CD14-positive monocyte (primary cell): ENCODE measurements at places on chromosomes 7 and 10. TPM values are rescaled to one million over a fixed set of nuclear protein-coding genes. Genes with fewer than 3 reads are reported as not detected.

ARPC1B gene
- polyA plus RNA-seq = 1,179 and 2,105 TPM in 2 replicates

MAD1L1 gene
- polyA plus RNA-seq = 22.0 TPM

SPDYE3 gene
- polyA plus RNA-seq = 0.58 TPM

KIAA1217 gene
- not detected in 2 replicates for polyA plus RNA-seq

FANK1 gene
- polyA plus RNA-seq = not detected

STEAP2 gene
- not detected in 2 replicates for polyA plus RNA-seq

GFRA1 gene
- not detected for polyA plus RNA-seq

TSC22D4 gene
- polyA plus RNA-seq = 91.5 and 140 TPM in 2 replicates

SMKR1 gene
- not detected in 2 replicates for polyA plus RNA-seq

LRRC61 gene
- polyA plus RNA-seq = 1.4 and 1.6 TPM in 2 replicates

AGAP9 gene
- 0.24 TPM for polyA plus RNA-seq

FOXP2 gene
- polyA plus RNA-seq = not detected

C7orf33 gene
- 0.05 TPM in 1 of 2 replicates, not detected in the other for polyA plus RNA-seq

GRCh38 chr10:117972168-117972837 is 74.4 kb downstream of the RAB11FIP2 start:
- DNase-seq = no peak
- no peaks in the 10 kb centered on the region for H3K36me3 ChIP-seq
- no peak overlapping the region for H3K27ac ChIP-seq
- no peak overlapping the region for H3K4me3 ChIP-seq
- H3K27me3 ChIP-seq = peaks cover 2% of the 10 kb centered on the region
- no peaks in the 10 kb centered on the region for H3K4me1 ChIP-seq

GRCh38 chr7:44707558-44708230 is 41.0 kb upstream of the ZMIZ2 start:
- no peak overlapping the region for H3K27ac ChIP-seq
- no peaks in the 10 kb centered on the region for H3K27me3 ChIP-seq
- H3K36me3 ChIP-seq = peaks cover 64% of the 10 kb centered on the region

DNA sequence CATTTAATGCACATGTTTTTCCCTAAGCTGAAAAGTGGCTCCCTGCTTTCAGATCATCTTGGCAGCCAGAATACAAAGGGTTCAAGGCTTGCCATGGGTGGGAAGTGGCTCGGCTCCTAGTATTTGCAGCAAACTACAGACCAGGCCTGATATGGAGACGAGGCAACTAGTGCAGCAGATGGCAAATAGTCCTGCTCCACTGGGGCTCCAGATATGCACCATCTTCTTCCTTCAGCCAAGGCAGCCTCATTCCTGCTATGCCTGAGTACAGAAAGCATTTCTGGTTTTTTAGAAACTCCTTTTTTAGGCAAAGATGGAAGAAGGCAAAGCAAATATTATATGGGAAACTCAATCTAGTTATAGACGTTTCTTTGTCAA is 23.9 kb downstream of the LRRC4 start:
- H3K4me3 ChIP-seq = no peak overlapping the region
- DNase-seq = no peak
- H3K27ac ChIP-seq = no peak overlapping the region
- peaks cover 71% of the 10 kb centered on the region for H3K36me3 ChIP-seq
- H3K27me3 ChIP-seq = no peaks in the 10 kb centered on the region

DNA sequence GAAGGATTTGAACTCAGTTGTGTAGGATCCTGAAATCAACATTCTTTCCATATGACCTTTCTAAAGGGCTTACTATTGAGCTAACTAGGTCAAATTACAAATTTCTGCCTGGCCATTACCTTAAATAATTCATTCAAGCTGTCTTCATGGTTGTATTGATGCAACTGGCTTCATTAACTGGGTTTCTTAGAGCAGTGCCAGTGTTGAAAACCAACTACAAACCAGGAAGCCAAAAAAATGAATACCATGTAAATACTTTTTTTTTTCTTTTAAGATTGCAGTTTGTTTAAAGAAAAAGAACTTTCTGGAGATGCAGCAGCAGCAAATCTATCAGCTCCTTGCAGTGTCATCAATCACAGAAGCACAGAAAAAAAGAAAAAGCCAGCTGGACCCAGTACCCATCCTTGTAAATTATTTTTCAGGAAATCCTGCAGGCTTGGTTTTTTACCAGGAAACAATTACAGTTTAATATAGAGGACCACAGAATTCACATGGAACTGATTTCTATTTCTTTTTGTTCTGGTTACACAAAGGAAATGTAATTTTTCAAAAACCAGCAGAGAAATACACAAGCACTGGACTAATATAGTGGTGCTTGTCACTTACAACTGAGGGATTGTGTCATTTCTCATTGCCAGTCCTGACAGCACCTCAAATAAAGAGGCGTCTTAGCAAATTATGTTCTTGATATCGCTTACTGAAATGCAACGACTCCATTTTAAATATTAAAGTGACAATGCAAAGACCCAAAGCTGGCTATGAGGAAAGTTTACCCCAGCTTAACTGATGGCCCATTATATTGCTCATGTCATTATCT is 131.9 kb downstream of the TMEM26 start:
- H3K4me3 ChIP-seq = no peak overlapping the region
- no peak overlapping the region for H3K27ac ChIP-seq
- no peaks in the 10 kb centered on the region for H3K27me3 ChIP-seq
- no peaks in the 10 kb centered on the region for H3K36me3 ChIP-seq
- no peaks in the 10 kb centered on the region for H3K4me1 ChIP-seq
- DNase-seq = no peak

DNA sequence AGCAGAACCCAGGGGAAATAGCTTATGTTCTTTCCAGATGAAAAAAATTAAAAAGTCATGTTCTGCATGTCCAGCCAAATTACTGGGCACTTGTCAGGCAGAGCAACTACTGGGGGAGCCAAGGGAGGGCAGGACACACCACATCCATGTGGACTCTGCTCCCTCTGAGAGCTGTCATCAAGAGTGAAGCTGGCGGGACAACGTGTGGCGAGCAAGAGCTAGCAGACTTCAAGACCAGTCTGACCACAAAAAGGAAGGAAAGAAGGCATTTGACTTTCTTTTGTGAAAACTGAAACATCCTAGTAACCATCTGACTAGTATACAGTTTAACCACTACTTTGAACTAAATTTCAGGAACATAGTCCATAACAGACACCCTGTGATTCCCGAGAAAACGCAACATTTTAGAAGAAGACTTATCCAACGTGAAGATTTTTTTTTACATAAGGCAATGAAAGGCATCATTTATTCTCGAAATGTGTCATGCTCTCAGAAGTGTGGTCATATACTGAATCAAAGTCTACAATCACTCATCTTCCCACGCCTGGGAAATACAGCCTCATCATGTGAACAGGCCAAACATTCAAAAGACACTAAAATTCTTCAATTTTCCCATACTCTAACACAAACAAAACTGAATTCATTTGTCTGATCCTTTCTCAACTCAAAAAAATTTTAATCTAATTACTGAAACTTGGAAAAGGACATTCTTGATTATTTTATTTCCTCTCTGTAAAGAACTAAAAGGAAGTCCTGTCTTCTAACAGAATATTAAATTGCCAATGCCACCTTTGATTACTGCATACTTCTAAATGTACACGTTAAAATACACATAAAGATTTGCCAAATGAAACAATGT is 15.5 kb downstream of the CYTH3 start:
- H3K4me1 ChIP-seq = peaks cover 12% of the 10 kb centered on the region
- H3K27me3 ChIP-seq = no peaks in the 10 kb centered on the region
- DNase-seq = peak; percentile 34
- H3K36me3 ChIP-seq = no peaks in the 10 kb centered on the region

DNA sequence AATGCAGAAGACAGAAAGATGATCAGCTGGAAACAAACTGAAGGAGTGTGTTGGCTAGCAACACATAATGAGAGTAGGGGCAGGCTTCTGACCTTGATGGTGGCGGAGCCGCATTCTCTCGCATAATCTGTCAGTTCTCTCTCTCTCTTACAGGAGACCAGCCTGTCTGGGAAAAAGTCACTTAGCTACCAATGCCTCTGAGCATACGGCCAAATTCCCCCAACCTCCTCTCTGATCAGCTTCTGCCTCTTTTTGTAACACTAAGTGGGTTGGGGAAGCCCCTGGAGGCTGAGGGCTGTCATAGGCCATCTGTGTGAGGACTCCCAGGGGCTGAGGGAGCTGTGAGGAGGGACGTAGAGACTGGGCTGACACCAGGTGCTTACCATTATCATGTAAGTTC is 104.6 kb downstream of the HIPK2 start:
- H3K4me1 ChIP-seq = peaks cover 17% of the 10 kb centered on the region
- no peak for DNase-seq
- no peak overlapping the region for H3K4me3 ChIP-seq
- H3K27me3 ChIP-seq = no peaks in the 10 kb centered on the region
- H3K27ac ChIP-seq = no peak overlapping the region
- peaks cover 22% of the 10 kb centered on the region for H3K36me3 ChIP-seq

- DNase-seq = no peak
- no peaks in the 10 kb centered on the region for H3K36me3 ChIP-seq
- no peak overlapping the region for H3K27ac ChIP-seq
- no peaks in the 10 kb centered on the region for H3K27me3 ChIP-seq
- peaks cover 20% of the 10 kb centered on the region for H3K4me1 ChIP-seq
Measured at GRCh38 chr7:140297192-140297591, 101.1 kb downstream of the SLC37A3 start.

DNA sequence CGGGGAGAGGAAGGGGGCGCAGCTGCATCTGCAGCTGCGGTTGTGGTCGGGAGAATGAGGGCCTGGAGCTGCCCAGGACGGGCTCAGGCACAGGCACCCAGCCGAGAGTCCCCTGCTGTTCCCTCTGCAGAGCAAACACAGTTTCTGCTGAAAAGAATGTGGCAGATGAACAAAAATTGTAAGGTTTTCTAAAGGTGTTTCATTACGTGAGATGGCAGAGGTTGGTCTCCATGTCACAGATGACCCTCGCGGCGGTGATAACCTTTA is 456.2 kb downstream of the DNAJB6 start:
- no peaks in the 10 kb centered on the region for H3K36me3 ChIP-seq
- no peak overlapping the region for H3K4me3 ChIP-seq
- H3K4me1 ChIP-seq = no peaks in the 10 kb centered on the region
- no peak for DNase-seq
- no peaks in the 10 kb centered on the region for H3K27me3 ChIP-seq

- H3K27ac ChIP-seq = no peak overlapping the region
- DNase-seq = no peak
- no peaks in the 10 kb centered on the region for H3K27me3 ChIP-seq
- H3K4me1 ChIP-seq = no peaks in the 10 kb centered on the region
Measured at GRCh38 chr7:128881458-128882125, 18.9 kb downstream of the ATP6V1F start.

- DNase-seq = no peak
- peaks cover 69% of the 10 kb centered on the region for H3K36me3 ChIP-seq
- no peak overlapping the region for H3K4me3 ChIP-seq
- no peaks in the 10 kb centered on the region for H3K4me1 ChIP-seq
- H3K27me3 ChIP-seq = no peaks in the 10 kb centered on the region
Measured at GRCh38 chr10:125073996-125074395, 86.4 kb downstream of the CTBP2 start.

GRCh38 chr7:4073052-4073451 is 609.0 kb upstream of the FOXK1 start:
- no peaks in the 10 kb centered on the region for H3K27me3 ChIP-seq
- no peak overlapping the region for H3K4me3 ChIP-seq
- no peaks in the 10 kb centered on the region for H3K36me3 ChIP-seq
- no peak overlapping the region for H3K27ac ChIP-seq

DNA sequence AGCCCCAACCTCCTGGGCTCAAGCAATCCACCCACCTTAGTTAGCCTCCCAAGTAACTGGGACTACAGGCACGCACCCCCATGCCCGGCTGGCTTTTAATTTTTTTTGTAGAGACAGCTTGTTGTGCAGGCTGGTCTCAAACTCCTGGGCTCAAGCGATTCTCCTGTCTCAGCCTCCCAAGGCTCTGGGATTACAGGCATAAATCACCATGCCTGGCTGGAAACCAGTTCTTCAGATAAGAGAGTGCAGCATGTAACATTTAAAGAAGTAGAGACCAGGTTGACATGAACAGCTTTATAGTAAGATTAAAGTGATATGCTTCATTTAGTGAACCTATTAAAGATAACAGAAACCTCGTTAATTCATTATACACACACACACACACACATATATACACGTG is 167.9 kb upstream of the KAT6B start:
- H3K27me3 ChIP-seq = no peaks in the 10 kb centered on the region
- no peak for DNase-seq
- no peaks in the 10 kb centered on the region for H3K36me3 ChIP-seq
- no peaks in the 10 kb centered on the region for H3K4me1 ChIP-seq
- H3K27ac ChIP-seq = no peak overlapping the region

DNA sequence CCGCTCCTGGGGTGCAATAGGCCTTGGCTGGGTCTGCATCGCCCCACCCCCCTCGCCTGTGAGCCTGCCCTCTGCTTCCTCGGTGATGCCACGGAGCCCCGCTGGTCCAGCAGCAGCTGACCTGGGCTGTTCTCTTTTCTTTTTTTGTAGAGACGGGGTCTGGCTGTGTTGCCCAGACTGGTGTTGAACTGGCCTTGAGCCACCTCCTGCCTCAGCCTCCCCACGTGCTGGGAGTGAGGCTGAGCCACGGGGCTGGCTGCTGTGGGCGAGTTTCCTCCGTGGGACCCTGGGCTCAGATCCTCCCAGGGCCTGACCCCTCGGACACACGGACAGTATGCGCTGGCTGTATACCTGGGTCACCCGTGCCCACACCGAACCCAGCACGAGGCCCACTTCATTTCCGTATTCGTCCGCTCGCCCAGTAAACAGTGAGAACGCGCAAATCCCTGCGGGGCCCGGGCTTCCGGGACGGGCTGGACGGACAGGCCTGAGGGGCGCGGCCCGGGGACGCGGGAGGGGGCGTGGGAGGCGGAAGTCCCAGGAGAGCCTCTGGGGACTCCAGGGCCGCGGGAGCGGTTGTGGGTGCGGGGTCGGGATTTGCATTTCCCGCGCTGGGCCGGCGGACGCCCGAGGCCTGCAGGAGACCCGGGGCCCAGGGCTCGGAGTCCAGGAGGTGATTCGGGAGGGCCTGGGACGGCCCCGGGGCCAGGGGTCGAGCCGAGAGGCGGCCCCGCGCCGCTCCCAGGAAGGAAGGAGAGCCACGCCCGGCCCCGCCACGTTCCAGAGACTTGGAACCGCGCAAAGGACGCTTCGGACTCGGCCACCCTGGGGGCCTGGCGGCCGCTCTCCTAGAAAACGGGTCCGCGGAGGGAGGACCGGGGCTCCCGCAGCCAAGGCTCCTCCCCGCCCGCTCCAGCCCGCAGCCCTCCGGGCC is 57.7 kb upstream of the DNAJB6 start:
- DNase-seq = peak; percentile 41
- H3K36me3 ChIP-seq = no peaks in the 10 kb centered on the region
- H3K4me1 ChIP-seq = peaks cover 59% of the 10 kb centered on the region
- H3K27me3 ChIP-seq = peaks cover 3% of the 10 kb centered on the region
- H3K4me3 ChIP-seq = peak overlapping the region; percentile 66
- H3K27ac ChIP-seq = peak overlapping the region; percentile 65

GRCh38 chr10:17599089-17599488 is 18.1 kb downstream of the HACD1 start:
- H3K27ac ChIP-seq = no peak overlapping the region
- H3K36me3 ChIP-seq = no peaks in the 10 kb centered on the region
- H3K4me3 ChIP-seq = no peak overlapping the region
- no peaks in the 10 kb centered on the region for H3K27me3 ChIP-seq

- no peak overlapping the region for H3K4me3 ChIP-seq
- H3K4me1 ChIP-seq = no peaks in the 10 kb centered on the region
- no peak for DNase-seq
- H3K36me3 ChIP-seq = no peaks in the 10 kb centered on the region
- no peak overlapping the region for H3K27ac ChIP-seq
- H3K27me3 ChIP-seq = no peaks in the 10 kb centered on the region
Measured at GRCh38 chr10:108755646-108756045, 1167.7 kb downstream of the XPNPEP1 start.
